Left renal pelvis (tissue), 4 donors: ENCODE measurements at places on chromosomes 11 and 22.

- no peak for DNase-seq
These were observed 11.4 kb downstream of the UBE2L6 start for GRCh38 chr11:57556041-57556440.

- DNase-seq, result no peak
These were observed 230.4 kb upstream of the MTNR1B start for GRCh38 chr11:92739041-92739440.

DNA sequence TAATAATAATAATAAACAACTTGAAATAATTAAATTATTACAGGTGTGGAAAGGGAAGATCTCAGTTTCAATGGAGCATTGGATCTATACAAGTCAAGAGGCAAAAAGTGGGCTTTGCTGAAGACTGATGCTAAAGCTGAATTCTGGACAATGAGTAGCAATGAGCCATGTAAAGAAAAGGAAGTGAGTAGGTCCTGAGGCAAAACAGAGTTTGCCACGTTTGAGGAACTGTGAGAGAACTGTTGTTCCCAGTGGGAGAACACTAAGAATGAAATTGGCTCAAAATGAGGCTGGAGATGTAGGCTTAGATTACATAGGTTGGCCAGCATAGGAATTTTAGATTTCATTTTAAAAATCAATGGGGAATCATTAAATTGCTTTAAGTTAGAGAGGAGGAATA, 33.9 kb upstream of the TEAD1 start:
- no peak for DNase-seq

DNA sequence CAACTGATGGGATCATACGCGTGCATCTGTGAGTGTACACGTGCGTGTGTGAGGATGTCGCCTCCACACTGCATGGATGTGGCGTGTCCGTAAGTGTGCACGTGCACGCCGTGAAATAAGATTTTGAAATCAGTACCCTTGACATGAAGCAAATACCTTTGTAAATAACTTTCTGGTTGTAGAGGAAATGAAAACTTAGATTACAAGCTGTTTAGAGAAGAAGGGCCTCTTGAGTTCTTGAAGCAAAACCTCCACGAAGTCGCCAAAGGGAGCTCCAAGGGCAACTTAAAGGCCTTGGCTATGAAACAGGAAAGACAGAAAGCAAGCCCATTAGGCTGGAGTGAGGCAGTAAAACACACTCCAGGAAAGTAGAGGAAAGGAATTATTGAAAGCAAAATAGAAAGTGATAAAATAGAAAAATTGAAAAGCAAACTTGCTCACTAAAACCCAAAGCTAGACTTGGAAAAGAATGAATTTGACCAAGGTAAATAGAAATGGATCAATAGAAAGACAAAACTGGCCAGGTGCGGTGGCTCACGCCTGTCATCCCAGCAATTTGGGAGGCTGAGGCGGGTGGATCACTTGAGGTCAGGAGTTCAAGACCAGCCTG, 29.7 kb upstream of the TOLLIP start:
- no peak for DNase-seq

DNA sequence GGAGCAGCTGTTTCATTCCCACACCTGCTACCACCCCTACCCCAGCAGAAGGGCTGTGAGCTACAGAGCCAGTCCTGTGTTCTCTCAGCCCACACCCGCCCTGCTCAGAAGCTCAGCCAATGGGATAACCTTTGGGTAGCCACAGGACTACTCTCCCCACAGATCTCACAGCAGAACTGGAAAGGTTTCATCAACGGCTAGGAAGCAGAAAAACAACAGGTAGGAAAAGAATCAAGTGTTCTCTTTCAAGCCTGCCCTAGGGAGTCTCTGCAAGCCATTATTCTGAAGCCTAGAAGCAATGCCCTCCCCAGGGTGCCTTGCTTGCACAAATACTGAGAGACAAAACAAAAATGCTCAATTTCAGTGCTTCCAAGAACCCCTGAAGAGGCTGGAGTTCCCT, 77.2 kb downstream of the TMPRSS5 start:
- DNase-seq, result no peak

DNA sequence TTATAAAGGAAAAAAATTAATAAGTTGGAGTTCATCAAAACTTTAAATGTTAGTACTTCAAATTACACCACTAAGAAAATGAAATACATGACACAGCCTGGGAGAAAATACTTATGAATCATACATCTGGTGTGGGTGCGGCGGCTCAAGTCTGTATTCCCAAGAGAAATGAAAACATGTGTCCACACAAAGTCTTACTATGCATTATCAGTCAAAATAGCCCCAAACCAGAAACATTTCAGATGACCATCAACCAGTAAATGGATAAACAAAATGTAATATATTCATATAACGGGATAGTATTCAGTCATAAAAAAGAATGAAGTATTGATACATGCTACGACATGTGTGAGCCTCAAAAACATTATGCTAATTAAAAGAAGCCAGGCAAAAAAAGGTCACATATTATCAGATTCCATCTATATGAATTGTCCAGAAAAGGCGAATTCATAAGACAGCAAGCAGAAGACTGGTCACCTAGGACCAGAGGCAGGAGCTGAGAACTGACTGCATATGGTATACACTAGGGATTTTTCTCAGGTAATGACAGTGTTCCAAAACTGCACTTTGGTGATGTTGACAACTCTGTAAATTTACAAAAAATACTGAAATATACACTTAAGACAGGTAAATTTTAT, 5.3 kb upstream of the AKIP1 start:
- DNase-seq, result no peak

DNA sequence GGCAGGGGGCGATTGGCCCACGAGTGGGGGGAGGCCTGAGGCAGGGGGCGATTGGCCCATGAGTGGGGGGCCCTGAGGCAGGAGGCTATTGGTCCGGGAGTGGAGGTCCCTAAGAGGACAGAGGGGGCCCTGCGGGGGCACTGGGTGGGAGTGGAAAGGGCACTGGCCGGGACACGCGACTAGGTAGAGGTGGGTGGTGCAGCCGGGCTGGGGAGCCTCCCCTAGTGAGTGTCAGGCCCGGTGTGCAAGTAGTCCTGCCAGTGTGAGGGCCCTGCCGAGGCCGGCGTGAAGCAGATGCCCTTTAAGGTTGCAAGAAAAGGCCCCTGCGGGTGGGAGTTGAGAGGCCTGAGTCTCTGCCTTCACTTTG, 909 bp upstream of the BRD1 start:
- DNase-seq, result no peak

DNA sequence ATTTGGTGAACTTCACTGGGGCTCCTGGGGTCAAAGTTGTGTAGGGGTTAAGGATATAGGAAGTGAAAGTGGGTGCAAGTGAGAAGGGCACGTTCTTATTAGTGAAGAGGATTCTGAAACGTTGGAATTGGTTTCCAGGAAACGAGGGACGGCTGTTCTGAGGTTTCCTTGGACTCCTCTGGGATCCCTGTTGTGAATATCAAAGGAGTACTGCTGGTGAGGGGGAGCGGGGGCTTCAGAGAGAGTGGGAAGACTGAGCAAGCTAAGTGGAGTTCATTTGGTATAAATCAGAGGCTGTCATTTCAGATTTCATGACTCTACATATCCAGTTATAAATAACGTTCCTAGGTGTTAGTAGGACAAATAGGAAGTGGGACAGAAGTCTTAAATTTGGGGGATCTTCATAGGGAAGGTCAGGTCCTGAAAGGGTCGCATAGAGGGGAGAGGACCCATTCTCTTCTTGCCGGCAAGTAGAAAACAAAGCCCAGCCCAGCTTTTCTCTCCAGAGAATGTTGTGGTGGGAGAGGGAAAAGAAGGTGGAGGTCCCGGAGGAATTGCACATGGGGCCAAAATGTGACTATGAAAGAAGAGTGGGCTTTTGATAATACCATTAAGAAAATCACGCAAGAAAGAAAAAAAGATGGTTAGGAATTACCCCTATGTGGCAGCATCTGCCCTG, 1.1 kb upstream of the NELL1 start:
- DNase-seq, result no peak

DNA sequence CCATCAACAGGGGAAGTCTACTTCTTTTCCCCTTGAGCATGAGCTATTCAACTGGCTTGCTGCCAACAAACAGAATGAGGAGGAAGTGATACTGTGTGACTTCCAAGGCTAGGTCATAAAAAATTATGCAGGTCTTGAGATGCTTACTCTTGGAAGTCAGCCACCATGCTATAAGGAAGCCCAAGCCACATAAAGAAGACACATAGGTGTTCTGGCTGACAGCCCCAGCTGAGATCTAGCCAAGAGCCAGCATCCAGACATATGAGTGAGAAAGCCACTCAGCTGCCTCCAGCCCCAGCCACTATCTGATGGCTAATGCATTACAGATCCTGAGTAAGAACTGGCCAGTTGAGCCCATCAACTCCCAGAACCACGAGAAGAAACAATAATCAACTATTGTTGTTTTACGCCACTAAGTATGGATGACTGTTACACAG, 31.0 kb upstream of the PPP2R1B start:
- DNase-seq, result no peak

DNA sequence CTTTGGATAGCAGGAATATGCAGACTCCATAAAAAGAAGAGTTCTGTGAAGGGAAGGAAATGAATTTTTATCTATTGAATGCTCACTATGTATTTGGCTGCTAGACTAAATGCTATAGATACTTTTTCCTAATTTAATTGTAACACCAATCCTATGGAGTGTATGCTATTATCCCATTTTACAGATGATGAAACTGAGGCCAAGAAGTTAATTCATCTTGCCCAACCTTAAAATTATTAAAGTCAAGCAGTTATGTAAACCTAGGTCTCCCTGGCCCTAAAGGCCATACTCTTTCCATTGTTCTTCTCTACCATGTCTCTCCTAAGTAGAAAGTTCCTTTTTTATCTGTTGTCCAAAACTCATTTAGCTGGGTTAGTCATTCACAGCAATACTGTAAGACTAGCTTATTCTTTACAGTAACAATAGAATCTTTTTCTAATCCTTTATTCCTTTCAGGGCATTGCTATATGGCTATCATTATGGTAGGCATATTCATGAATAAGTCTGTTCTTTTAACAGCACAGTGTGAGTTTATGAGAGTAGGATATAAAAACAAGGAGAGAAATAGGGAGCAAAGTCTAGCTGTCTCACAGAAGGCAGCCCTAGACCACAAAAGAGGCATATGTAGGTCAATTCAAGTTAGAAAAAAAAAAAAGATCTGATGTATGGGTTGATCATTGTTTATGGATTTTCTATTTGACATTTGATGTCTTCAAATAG, 50.5 kb downstream of the MAML2 start:
- no peak for DNase-seq

DNA sequence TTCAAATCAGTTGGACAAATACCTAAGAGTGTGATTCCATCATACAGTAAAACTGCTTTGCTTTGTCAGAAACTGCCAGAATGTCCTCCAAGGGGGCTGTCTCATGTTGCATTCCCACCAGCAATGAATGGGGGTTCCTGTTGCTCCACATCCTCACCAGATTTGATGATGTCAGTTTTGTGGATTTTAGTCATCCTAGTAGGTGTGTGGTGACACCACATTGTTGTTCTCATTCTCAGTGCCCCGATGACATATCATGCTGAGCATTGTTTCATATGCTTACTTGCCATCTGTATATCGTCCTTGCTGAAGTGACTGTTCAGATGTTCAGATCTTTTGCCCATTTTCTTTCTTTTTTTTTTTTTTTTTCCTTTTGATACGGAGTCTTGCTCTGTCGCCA, 37.0 kb downstream of the CDPF1 start:
- no peak for DNase-seq

GRCh38 chr11:34235189-34235588, 122.6 kb downstream of the ABTB2 start:
- no peak for DNase-seq

DNA sequence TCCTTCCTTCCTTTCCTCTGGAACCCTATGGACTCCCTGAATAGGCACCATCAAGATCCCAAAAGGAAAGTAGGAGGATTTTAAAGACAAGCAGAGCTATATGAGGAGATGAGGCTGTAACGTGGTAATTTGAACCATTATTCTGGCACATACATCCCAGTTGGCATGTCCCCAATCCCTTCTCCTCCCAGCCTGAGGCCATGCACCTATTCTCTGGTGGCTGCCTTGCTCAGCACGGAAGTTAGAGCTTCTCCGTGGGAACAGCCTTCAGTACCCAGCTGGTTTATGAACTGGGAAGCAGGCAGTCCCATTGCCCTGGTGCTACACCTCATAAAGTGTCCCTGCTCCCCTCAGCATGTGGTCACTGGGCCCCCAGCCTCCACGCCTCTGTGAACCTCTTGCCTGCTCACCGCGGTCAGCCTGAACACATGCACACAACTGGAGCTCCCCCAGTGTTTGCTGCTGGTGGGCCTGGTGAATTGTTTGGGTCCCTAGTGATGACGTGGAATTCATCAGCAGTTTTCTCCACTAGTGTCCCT, 139.9 kb upstream of the PLET1 start:
- no peak for DNase-seq

GRCh38 chr11:126878913-126879482, 121.6 kb downstream of the KIRREL3 start:
- DNase-seq, result no peak

- DNase-seq, result no peak
These were observed 8.8 kb upstream of the EMSY start for GRCh38 chr11:76436020-76436419.

DNA sequence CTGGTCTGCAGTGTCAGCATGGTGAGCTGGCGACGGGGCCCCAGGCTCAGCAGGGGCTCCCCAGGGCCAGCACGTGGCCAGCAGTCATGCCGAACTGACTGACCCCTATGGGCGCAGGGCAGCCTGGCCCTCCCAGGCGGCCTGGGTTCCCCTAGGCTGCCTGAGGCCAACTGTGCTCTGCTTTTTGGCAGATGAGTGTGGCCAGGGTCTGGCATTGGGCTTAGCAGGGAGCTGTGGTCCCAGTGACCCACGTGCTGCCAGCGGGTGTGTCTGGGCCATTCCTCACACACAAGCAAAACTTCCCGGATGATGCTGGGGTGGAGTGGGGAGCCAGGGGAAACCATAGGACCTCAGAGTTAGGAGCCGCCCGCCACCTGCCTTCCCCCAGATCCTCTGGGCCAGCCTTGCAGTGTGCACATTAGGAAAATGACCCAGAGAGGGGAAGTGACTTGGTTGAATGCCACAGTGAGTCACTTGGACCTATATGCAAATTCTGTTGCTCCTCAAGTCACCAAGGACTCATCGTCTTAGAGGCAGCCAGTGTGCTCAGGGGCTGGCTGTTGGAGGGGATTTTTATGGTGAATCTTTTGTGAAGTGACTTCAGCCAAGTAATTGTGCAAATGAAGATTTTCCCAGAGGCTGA, 6.5 kb downstream of the ADORA2A start:
- no peak for DNase-seq

- no peak for DNase-seq
These were observed 32.9 kb downstream of the CDON start for GRCh38 chr11:126029805-126030204.

- no peak for DNase-seq
These were observed 19.3 kb upstream of the TMEM191C start for GRCh38 chr22:21447694-21448402.

GRCh38 chr11:44793350-44794090, 66.8 kb downstream of the TSPAN18 start:
- DNase-seq, result no peak

- DNase-seq, result no peak
These were observed 89.0 kb downstream of the RRAS2 start for GRCh38 chr11:14269692-14270573.

- no peak for DNase-seq
These were observed 885.8 kb downstream of the KCNA4 start for GRCh38 chr11:29131055-29131454.

GRCh38 chr11:12995188-12995587, 13.9 kb upstream of the RASSF10 start:
- DNase-seq, result no peak

GRCh38 chr11:129998107-129998506, 4.5 kb downstream of the PRDM10 start:
- DNase-seq, result no peak
